ENCODE measurements at places on chromosomes 1 and 21. TPM values are rescaled to one million over a fixed set of nuclear protein-coding genes. Genes with fewer than 3 reads are reported as not detected.

DNA sequence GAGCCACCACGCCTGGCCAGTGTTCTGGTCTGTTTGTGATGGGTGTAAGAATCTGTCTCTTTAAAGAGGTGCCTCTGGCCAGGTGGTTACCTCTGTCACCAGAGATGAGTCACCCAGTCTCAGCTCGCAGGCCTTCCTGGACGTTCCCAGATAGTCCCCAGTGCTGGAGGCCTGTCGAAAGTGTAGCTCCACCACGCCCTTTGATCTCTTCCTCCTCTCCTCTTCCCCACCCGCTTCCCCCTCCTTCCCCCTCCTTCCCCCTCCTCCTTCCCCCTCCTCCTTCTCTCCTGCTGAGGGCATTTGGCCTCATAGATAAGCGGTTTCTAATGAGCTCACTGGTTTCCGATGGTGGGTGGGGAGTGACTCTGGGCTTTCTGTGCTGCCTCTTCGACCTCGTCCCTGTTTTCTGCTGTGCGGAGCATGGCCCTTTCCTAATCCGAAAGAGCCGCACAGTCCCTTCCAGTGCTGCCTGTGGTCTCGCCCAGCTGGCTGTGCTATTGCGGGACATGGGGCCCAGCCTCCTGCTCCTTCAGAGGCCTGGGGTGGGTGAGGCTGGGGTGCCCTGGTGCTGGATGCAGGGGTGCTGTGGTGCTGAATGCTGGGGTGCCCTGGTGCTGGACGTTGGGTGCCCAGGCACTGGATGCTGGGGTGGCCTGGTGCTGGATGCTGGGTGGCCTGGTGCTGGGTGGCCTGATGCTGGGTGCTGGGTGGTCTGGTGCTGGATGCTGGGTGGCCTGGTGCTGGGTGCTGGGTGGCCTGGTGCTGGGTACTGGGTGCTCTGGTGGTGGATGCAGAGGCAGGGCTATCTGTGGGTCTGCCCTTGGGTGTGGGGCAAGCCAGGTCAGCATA, 19.2 kb downstream of the AGPAT3 start:
- DNase-seq: peak; percentile 31

GRCh38 chr1:18091660-18092446, 15.7 kb upstream of the IGSF21 start:
- DNase-seq: no peak

- DNase-seq: no peak
These were observed 82.2 kb upstream of the DPT start for GRCh38 chr1:168811176-168811575.

GRCh38 chr1:229019663-229020271, 251.1 kb upstream of the RAB4A start:
- DNase-seq: no peak

Gene KRTAP10-3
- total RNA-seq: not detected

- no peak for DNase-seq
These were observed 500.9 kb upstream of the PRMT6 start for GRCh38 chr1:106555571-106555970.

DNA sequence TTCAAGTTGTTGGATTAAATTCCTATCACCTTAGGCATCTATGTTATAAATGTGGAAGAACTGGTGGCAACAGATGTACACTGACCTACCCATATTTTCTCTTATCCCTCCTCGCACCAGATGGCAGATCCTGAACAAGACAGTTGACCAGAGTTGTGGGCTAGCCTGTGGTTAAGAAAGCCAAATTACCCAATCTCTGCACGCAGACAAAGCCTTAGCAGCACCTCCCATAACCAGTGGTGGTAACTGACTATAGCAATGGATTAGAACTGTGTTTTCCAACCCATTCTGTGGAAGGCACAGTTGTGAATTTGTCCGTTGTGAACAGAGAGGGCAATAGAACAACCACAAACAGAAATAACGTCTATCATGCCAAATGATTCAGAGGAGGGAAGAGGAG, 20.6 kb downstream of the ABCB10 start:
- DNase-seq: no peak

DNA sequence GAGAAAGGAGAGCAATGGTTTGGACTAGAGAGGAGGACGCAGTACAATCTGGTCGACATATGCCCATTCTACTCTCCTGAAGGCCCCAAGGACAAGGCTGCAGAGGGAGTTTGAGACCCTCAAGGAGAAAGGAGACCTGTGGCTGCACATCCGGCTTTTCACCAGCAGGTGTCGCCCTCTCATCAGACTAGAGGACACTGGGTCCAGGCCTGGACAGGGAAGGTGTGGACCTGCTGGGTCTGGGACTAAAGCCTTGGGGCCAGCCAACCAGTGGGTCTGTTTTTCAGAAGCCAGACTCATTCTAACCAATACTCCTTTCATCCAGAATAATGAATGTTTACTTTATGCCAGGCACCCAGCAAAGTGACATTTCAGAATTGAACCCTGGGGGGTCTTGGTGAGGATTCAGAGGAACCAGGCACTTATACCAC, 5.0 kb downstream of the SRARP start:
- DNase-seq: peak; percentile 69

GRCh38 chr1:24438423-24438901, 22.9 kb downstream of the NIPAL3 start:
- DNase-seq: no peak

DNA sequence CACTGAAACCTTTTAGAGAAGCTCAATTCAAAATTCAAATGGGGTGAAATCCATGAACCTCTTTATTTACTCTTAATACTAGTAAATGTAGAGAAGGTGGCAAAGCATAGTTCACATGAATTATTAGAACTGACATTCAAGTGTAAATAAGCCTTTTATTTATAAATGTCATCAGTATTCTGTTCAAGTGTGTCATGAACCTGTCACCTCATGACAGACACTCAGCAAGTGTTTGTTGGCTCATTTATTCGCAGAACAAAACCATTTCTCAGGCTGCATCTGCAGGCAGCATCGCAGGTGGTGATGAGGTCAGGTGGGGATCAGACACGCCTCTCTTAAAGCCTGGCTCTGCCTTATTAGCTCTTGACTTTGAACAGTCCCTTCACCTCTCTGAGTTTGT, 116.6 kb downstream of the SETD4 start:
- no peak for DNase-seq

Gene CA14
- total RNA-seq: not detected
